Activated T-helper 1 cell treated with anti-CD3 and anti-CD28 coated beads, Interleukin-2, amount 50 U/mL, for 16 hours (primary cell): ENCODE measurements at places on chromosomes 11 and 22.

DNA sequence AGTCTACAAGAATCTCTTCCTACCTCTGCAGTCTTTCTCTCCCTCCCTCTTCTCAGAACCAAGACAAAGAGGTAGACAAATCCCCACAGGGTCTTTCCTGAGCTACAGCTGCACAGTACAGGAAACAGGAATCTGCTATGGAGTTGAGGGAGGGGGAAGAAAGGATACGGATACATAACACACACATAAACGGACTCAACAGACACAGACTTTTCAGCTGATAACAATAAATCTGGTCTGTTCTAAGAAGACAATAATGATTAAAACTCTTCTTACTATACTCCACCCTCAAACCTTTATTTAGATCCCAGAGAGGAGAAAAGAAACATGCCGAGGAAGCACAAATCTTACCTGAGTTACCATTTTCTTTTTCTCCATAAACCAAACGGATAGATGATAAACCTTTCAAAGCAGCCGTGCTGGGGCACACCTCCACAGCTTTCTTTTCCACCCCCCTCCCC is 122.2 kb downstream of the APOL5 start:
- DNase-seq = no peak

- DNase-seq = no peak
Observed at GRCh38 chr11:57801183-57801485, 39.5 kb downstream of the CTNND1 start.

DNA sequence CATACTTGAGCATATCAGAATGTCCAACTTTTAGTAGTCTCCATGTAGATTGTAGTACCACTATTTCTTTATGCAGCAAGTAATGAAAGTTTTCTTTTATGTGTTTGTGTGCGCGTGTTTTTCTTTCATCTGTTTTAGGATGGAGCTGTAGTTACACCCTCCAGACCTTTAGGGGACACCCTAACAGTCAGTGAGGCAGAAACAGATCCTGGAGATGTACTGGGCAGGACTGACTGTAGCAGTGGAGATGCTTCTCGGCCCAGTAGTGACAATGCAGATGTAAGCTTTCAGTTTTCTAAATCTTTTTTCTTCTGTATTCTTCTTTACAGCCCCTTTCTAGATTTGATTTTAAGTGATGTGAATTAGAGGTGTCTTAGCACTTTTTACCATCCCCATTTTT is 79.9 kb upstream of the GRIK4 start:
- no peak for DNase-seq

GRCh38 chr11:64313491-64314145 is 3.7 kb downstream of the TRMT112 start:
- DNase-seq = no peak

GRCh38 chr22:49533886-49534285 is 293.8 kb downstream of the BRD1 start:
- no peak for DNase-seq

DNA sequence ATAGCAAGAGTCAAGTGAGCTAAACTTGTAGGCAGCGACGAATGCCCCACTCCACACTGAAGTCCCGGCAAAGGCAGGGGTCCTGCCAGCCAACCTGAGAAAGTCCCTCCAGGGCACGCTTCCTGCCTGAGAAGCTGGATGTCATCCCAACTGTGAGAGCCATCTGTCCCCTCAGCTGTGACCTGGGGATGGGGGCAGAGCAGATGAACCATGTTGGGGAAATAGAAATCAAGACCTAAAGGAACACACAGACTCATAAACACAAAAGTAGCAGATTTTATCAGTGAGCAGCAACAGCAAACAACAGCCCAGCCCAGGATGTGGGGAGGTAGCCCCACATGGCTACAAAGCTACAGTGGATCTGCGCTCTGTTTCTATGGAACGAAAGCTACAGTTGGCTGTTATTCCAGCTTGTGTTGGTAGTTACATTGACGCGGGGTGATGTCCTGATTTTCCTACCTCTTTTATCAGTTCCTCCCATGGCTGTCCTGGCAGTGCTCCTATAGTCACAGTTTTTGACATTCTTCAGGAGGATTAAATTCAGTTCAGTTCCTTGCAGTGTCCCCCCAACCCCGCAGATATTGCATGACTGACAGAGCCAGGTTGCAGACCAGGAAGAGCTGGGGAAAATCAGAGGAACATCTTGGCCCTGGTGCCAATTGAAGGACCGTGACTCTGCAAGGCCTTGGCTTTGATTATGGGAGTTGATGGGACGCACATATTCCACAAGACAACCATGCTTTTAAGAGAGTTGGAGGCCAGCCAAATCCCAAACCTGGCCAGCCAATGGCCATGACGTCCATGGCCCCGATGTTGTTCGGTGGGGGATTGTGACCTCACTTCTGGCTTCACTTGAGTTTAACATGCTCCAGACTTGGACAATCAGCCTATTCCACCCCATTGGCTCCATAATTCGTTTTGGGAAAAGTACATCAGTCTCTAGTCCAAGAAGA is 14.6 kb downstream of the MRGPRD start:
- DNase-seq = no peak

- DNase-seq = no peak
Observed at GRCh38 chr11:26287067-26287518, 44.8 kb upstream of the ANO3 start.

DNA sequence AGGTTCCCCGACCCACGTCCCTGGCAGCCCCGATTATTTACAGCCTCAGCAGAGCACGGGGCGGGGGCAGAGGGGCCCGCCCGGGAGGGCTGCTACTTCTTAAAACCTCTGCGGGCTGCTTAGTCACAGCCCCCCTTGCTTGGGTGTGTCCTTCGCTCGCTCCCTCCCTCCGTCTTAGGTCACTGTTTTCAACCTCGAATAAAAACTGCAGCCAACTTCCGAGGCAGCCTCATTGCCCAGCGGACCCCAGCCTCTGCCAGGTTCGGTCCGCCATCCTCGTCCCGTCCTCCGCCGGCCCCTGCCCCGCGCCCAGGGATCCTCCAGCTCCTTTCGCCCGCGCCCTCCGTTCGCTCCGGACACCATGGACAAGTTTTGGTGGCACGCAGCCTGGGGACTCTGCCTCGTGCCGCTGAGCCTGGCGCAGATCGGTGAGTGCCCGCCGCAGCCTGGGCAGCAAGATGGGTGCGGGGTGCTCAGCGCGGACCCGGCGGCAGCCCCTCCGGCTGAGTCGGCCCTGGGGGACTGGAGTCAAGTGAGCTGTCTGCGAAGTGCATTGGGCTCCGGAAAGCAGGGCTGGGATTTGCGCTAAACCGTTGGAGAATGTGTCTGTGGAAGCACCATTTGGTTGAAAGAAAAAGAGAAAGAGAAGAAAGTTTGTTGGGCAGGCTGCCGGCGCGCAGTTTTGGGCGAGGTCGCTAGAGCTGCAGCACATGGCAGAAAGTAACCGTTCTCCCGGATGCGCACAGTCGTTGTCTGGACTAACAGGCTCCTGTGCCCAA is at the start of gene CD44:
Gene CD44 (plus strand): TSS at position 229 of the 779 bp plus-strand sequence. CDS start 133 bp downstream, at position 362.
- DNase-seq = peak; percentile 70

- DNase-seq = no peak
Observed at GRCh38 chr11:113736323-113736722, 30.2 kb upstream of the TMPRSS5 start.

DNA sequence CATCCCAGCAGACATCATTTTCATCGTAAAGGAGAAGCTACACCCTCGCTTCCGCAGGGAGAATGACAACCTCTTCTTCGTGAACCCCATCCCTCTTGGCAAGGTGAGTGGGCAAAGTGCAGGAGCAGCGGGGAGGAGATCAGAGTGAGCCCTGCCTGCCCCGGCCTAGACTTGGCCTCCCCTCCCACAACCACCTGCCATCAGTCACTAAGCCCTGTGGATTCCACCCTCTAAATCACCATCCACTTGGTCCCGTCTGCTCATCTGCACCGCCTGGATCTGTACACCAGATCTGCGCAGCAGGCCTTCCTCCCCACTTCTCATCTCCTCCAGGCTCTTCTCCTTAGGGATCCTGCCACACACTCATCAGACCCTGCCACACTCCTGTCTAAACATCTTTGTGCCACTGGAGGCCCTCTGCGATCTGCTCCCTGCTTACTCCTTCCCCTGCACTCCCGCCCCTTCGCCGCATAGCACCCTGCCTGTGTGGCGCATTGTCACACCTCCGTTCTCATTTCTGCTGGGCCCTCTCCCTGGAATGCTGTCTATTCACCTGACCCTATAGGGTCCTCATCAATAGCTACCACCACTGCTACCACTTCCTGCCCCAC is 14.2 kb downstream of the UCP2 start:
- no peak for DNase-seq

DNA sequence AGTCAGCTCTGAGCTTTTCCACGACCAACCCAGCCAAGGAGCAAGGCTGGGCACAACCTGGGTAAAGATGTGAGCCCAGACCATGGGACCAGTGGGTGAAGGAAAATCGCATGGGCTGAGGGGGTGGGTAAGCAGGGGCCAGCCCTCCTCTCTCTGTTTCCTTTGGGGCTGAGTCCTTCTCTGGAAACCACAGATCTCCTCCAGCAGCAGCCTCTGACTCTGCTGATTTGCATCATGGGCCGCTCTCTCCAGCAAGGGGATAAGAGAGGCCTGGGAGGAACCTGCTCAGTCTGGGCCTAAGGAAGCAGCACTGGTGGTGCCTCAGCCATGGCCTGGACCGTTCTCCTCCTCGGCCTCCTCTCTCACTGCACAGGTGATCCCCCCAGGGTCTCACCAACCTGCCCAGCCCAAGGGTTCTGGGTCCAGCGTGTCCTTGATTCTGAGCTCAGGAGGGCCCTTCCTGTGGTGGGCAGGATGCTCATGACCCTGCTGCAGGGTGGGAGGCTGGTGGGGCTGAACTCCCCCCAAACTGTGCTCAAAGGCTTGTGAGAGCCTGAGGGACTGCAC is 67.8 kb downstream of the GGTLC2 start:
- no peak for DNase-seq

DNA sequence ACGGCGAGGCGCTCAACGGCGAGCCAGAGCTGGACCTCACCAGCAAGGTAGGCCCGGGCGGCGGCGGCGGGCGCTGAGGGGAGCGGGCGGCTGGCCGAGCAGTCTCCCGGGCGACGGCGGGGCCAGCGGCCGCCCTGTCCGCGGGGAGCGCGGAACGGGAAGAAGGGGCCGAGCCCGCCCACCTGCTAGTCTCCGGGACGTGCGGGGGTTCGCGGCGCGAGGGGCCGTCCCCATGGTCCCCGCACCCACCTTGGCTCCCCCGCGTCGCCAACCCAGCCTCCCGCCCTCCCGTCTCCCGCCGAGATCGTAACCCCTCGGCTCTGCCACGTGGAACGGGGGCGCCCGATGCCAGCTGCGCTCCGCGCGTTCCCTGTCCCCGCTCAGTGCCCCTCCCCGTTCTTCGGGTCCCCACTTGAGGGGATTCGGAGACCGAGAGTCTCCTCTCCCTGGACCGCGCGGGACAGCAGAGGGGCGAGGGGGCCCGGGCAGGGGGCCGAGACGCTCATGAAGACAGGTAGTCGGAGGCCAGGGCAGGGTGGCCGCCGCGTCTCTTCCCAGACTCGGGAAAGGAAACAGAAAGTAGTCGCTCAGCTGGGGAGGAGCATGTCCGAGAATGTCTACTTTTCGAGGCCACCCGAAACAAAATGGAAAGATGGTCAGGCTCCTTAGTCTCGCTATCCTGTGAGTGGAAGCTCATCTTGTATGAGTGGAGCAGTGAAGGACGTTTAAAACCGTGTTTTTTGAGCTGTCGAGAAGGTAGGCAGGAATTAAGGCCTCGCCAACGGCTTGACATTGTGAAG is 557 bp downstream of the GTPBP1 start:
- peak; percentile 14 for DNase-seq
